Stimulated activated naive B cell treated with anti-CD40 and anti-IgM and Interleukin-4, amounts not matched to agents 10 μg/mL and 1 μg/mL and 100 μg/mL, for 72 hours (primary cell): ENCODE measurements at places on chromosomes 4 and X.

DNA sequence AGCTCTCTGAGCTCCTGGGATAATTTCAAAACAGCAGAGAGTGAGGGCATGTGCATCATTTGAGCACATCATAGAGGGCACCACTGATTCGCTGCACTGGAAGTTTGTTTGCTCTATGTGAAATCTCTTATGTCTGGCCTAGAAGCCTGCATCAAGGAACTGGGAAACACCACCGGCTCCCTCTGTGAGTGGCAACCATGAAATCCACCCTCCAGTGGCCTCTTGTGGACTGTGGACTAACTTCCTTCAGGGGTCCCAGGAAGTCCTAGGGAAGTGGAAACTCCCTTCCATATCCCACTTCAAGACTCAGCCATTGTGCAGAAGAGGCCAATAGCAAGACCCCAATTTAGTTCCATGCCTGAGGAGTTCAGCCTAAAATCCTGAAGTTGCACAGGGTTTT is 48.0 kb upstream of the IGFBP7 start:
- H3K4me3 ChIP-seq, result no peak overlapping the region
- no peak overlapping the region for H3K27ac ChIP-seq
- peaks cover 3% of the 10 kb centered on the region for H3K4me1 ChIP-seq
- H3K27me3 ChIP-seq, result peaks cover 6% of the 10 kb centered on the region
- no peaks in the 10 kb centered on the region for H3K36me3 ChIP-seq
- DNase-seq, result no peak

GRCh38 chr4:138891631-138892031 is 124.0 kb upstream of the NOCT start:
- no peak overlapping the region for H3K4me3 ChIP-seq
- H3K4me1 ChIP-seq, result no peaks in the 10 kb centered on the region
- no peak for DNase-seq
- H3K27me3 ChIP-seq, result peaks cover 6% of the 10 kb centered on the region

DNA sequence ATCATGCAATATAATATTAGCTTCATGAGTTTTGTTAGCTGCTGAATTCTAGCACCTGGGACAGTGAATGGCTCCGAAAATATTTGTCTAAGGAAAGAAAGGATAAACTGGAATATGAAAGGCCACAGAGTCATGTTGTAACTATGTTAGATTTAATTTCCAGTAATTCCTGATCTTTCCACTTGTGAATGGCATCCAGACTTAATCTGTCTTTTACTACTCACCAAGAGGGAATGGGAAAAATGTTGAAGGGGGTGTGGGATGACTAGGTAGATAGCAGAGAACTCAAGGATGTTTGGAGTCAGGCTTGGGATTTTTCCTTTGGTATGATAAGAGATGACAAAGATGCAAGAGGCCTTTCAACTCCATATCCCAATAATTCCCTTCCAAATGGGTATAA is 9.4 kb downstream of the ADH6 start:
- no peak overlapping the region for H3K27ac ChIP-seq
- no peaks in the 10 kb centered on the region for H3K36me3 ChIP-seq
- no peak for DNase-seq
- no peaks in the 10 kb centered on the region for H3K27me3 ChIP-seq
- no peak overlapping the region for H3K4me3 ChIP-seq

DNA sequence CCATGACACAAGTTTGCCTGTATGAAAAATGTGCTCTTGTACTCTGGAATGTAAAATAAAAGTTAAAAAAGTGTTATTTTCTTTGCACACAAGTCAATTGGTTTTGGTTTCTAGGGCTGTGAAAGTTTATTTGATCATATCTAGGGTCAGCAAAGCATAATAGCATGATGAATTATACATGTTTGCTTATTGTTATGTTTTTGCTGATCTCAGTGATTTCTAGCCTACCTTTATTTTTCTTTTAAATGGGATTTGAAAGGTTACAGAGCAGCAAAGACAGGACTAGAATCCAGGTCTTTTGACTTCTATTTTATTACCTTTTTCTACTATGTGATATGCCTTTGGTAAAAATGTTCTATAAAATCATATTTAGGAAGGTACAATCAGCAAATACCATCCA is 481.0 kb downstream of the PRR32 start:
- H3K27me3 ChIP-seq, result no peaks in the 10 kb centered on the region
- H3K4me3 ChIP-seq, result no peak overlapping the region
- H3K27ac ChIP-seq, result no peak overlapping the region
- H3K4me1 ChIP-seq, result no peaks in the 10 kb centered on the region
- no peaks in the 10 kb centered on the region for H3K36me3 ChIP-seq
- no peak for DNase-seq

DNA sequence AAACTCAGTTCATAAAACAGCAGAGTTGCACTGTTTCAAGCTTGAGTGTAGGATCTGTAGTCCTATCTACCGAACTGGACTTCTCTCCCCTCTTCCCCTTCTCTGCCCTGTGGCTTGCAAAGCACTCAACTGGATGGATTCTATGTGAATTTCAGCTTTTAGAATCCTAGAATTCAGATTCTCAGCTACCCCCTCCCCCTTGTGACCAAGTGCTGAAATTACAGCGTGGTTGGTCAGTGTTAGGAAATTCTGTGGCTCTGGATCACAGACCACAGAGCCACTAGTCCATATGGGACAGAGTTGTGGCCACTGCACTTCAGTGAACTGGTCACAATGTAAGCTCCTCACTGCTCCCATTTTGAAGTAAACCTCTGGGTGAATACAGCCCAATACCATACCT is 64.6 kb upstream of the TRPC5 start:
- H3K27ac ChIP-seq, result no peak overlapping the region
- H3K4me3 ChIP-seq, result no peak overlapping the region
- no peak for DNase-seq
- no peaks in the 10 kb centered on the region for H3K27me3 ChIP-seq
- H3K36me3 ChIP-seq, result no peaks in the 10 kb centered on the region

DNA sequence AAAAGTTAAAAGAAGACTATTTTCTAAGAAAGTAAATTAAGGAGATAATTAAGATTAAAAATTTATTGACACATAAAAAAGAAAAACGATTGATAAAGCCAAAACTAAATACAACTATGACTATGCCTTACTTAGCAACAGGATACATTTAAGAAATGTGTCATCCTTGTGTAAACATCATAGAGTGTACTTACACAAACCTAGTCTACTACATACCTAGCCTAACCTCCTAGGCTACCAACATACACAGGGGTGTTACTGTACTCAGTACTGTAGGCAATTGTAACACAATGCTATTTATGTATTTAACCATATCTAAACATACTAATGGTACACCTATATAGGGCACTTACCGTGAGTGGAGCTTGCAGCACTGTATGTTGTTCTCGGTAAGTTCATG is 108.3 kb downstream of the ANXA10 start:
- no peaks in the 10 kb centered on the region for H3K27me3 ChIP-seq
- DNase-seq, result no peak
- H3K4me1 ChIP-seq, result no peaks in the 10 kb centered on the region
- H3K27ac ChIP-seq, result no peak overlapping the region

GRCh38 chr4:89506866-89507491 is 199.4 kb upstream of the GPRIN3 start:
- no peaks in the 10 kb centered on the region for H3K27me3 ChIP-seq
- H3K4me3 ChIP-seq, result no peak overlapping the region
- H3K4me1 ChIP-seq, result no peaks in the 10 kb centered on the region
- no peaks in the 10 kb centered on the region for H3K36me3 ChIP-seq

DNA sequence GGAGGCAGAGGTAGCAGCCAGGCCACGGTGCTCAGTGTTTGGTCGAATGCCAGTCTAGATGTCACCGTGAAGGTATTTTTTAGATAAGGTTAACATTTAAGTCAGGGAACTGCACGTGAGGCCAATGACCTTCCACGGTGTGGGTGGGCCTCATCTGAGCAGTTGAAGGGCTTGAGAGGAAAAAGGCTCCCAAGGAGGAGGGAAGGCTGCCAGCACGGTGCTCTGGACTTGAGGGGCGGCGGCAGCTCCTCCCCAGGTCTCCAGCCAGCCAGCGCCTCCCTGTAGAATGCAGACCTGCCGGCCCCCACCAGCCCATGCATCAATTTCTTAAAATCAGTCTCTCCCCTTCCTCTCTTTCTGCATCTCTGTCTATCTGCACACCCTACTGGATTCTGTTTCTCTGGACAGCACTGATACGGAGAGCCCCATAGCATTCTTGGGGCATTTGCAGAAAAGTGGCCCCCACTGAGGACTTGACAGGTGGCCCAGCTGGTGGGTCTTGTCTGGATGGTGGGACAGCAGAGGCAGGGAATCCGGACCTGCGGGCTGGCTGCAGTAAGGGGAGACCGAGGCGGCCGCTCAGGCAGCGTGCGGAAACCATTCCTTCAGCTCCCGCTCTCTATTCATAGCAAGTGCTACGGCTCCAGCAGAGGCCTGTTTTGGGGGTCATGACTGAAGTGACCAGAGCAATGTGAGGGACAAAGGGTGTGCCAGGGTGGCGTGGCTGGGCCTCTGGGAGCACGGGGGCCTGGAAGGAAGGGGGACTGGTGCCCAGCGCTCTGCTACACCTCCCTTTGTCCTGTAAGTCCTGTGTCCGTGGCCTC is 7.9 kb upstream of the RGS12 start:
- H3K4me1 ChIP-seq, result peaks cover 11% of the 10 kb centered on the region
- H3K27me3 ChIP-seq, result peaks cover 21% of the 10 kb centered on the region
- peaks cover 21% of the 10 kb centered on the region for H3K36me3 ChIP-seq
- no peak for DNase-seq
- no peak overlapping the region for H3K27ac ChIP-seq

DNA sequence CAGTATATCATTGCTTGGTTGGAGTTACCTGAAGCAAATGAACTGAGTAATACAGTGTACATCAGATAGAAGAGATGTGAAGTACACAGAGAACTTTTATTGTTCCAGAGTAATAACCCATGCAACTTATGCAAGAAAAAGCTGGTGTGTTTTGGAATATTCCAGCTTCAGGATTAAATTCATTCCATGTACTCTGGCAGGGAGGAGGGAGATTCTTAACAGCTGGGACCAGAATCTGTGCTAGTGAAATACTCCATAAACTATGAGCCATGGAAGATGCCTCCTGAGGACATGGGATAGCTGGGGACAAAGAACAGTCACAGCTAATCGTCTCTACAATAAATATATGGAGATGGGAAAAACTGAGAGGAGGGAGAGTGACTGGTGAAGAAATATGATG is 101.6 kb upstream of the OTUD4 start:
- H3K4me1 ChIP-seq, result no peaks in the 10 kb centered on the region
- H3K4me3 ChIP-seq, result no peak overlapping the region
- no peak overlapping the region for H3K27ac ChIP-seq
- no peaks in the 10 kb centered on the region for H3K36me3 ChIP-seq
- DNase-seq, result no peak

DNA sequence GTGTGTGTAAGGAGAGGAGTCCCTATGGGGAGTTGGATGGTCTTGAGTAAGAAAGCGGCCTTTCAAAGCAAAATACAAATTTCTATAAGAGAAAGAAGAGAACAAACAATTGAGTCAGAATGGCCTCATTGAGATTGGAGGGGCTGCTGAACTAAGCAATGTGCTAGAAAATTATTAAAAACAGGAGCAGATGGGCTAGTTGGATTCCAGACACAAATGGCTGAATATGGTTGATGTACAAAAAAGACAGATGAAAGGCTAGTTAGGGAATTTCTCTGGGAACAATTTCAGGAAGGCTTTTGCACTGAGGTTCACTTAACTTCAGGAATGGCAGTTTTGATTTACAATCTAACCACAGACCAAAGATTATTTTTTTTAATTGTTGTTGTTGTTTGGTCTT is 1806.8 kb upstream of the TENM3 start:
- no peak overlapping the region for H3K4me3 ChIP-seq
- no peaks in the 10 kb centered on the region for H3K4me1 ChIP-seq
- no peaks in the 10 kb centered on the region for H3K27me3 ChIP-seq
- no peak overlapping the region for H3K27ac ChIP-seq
- no peaks in the 10 kb centered on the region for H3K36me3 ChIP-seq
- DNase-seq, result no peak

DNA sequence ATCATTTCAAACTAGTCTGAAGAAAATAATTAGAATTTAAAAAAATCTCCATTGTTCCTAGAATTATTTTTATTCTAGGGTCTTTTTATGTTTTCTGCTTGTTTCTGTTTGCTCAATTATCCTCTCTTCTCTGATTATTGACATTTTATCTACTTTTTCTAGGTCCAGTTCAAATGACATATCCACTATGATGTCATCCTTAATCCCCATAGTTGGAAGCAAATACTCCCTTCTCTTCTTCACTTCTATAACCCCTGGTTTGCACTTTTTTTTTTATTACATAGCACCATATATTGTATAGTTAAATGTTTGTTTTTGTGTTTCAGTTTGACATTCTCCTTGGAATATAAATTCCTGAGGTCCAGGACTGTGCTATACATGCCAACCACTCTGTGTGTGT is 82.6 kb downstream of the CT47B1 start:
- H3K4me1 ChIP-seq, result peaks cover 12% of the 10 kb centered on the region
- H3K4me3 ChIP-seq, result no peak overlapping the region
- no peak overlapping the region for H3K27ac ChIP-seq

DNA sequence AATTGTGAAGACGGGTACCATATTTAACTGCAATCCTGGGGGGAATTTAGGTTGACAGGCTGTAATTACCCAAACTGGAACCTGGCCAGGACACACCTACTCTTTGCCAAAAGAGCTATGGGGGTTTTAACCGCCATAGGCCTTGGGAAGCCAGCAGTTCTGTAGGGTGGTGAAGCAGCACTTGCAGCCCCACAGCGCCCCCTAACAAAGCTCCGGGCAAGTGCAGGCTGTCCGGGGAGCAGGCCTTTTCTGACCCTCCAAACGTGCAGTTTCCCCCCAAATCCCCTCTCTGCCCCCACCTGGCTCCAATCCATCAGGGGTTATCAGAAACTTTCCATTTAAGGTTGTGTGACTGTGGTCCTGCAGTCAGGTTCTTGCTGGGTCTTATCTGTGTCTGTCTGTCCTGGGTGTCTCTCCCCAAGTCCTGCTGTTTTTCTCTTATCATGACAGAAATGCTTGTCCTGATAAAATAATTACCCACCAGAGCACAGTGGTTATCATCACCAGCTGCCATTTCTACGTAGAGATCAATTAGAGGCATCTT is 350.9 kb downstream of the MID1IP1 start:
- no peak for DNase-seq
- H3K36me3 ChIP-seq, result no peaks in the 10 kb centered on the region
- H3K4me3 ChIP-seq, result no peak overlapping the region

DNA sequence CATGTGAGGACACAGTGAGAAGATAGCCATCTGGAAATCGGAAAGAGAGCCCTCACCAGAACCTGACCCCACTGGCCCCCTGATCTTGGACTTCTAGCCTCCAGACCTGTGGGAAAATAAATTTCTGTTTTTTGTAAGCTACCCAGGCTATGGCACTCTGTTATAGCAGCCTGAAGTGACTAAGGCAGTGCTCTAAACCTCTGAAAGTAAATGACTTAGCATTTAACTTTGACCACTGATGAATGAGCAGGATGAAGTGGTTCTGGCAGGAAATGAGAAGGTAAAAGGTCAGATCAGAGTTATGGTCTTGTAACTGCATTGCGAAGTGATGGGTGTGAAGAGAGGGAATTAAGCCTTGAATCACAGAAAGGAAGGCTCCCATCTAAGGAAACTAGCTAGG is 17.0 kb downstream of the GPAT3 start:
- DNase-seq, result no peak
- H3K27me3 ChIP-seq, result peaks cover 4% of the 10 kb centered on the region
- H3K4me1 ChIP-seq, result peaks cover 8% of the 10 kb centered on the region
- H3K36me3 ChIP-seq, result no peaks in the 10 kb centered on the region
- no peak overlapping the region for H3K27ac ChIP-seq
- no peak overlapping the region for H3K4me3 ChIP-seq

- H3K4me3 ChIP-seq, result no peak overlapping the region
- no peak for DNase-seq
- no peaks in the 10 kb centered on the region for H3K4me1 ChIP-seq
Measured at GRCh38 chrX:135707880-135708279, 5.6 kb upstream of the CT45A1 start.
